Activated T-cell treated with anti-CD3 and anti-CD28 coated beads for 48 hours (primary cell): ENCODE measurements at places on chromosomes 12 and 14.
A peak's percentile ranks its signal among the peaks of the same experiment; 100 is the strongest.

DNA sequence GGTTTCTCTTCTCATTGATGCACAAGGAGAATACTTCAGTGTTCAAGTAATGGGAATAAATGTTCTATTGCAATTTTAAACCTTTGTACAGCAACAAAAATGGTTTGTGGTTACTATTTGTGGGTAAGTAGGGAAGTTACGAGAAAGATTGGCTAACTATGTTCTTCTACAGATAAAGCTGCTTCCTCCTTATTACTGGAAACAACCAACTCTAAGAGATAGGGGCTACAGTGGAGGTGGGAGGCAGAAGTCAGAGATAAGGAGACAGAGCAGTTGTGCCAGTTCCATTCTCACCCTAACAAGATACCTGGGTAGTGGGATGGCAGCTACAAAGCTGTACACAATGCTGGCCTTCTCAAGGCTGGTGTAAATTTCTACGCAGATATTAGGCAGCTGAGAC, 16.2 kb downstream of the NOXRED1 start:
- no peak for DNase-seq

DNA sequence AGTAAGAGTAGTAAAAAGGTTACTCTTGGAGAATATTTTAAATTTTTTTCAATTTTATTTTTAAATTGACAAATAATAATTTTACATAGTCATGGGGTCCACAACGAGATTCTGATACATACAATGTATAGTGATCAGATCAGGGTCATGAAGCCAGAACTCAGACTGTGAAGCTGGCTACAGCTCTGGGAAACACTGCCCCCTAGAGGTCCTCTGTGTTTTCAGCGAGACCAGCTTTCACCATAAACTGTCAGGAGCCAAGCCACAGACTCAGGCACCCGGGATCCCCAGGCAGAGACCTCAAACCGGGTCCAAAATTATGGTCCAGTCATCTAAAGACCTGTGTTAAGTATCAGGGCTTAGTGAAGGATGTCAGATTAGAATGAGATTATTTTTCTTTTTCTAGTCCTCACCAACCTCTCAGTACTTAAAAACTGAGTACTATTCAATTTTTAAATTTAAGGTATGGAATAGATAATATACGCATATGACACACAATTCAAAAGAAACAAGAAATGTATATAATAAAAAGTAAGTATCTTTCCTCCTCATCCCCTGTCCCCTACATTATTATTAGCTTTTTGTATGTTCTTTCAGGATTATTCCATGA, 397.1 kb downstream of the MDGA2 start:
- peak; percentile 8 for DNase-seq

DNA sequence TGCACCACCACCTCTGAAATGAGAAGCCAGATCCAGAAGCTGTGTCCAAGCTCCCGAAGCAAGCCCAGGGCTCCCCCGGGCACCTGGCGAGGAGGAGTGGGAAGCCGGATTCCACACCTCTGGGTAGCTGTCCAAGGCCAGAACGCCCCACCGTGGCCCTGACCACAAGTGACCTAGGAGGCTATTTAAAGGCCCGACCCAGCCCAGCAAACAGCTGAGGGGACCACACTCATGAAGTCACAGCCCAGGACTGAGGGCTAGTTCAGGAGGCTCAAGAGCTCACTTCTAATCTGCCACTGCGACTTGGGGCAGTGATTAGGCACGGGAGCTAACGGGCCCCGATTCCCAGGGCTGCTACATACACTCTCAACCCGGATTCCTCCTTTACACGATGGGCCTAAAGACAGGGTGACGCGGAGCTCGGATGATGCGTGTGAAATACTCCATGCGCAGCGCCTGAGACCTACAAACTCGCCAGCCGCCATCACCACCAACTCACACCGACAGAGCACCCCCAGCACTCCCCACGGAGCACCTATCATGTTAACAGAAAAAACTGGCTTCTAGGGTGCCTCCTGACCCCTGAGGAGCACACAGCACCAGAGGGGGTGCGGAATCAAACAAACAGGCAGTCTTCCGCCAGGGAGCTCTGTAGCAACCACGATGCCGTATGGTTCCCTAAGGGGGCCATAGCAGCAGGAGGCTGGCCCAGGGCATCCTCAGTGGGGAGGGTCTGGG, 84.0 kb upstream of the GPR68 start:
- no peak for DNase-seq

GRCh38 chr12:73112035-73112816, 840.1 kb downstream of the TRHDE start:
- no peak for DNase-seq
